ENCODE measurements at places on chromosomes 12 and 14.

- DNase-seq, result no peak
These were observed 1.3 kb upstream of the MYG1 start for GRCh38 chr12:53298164-53298563.

- no peak for DNase-seq
These were observed 9.6 kb downstream of the TBX5 start for GRCh38 chr12:114396153-114396868.

DNA sequence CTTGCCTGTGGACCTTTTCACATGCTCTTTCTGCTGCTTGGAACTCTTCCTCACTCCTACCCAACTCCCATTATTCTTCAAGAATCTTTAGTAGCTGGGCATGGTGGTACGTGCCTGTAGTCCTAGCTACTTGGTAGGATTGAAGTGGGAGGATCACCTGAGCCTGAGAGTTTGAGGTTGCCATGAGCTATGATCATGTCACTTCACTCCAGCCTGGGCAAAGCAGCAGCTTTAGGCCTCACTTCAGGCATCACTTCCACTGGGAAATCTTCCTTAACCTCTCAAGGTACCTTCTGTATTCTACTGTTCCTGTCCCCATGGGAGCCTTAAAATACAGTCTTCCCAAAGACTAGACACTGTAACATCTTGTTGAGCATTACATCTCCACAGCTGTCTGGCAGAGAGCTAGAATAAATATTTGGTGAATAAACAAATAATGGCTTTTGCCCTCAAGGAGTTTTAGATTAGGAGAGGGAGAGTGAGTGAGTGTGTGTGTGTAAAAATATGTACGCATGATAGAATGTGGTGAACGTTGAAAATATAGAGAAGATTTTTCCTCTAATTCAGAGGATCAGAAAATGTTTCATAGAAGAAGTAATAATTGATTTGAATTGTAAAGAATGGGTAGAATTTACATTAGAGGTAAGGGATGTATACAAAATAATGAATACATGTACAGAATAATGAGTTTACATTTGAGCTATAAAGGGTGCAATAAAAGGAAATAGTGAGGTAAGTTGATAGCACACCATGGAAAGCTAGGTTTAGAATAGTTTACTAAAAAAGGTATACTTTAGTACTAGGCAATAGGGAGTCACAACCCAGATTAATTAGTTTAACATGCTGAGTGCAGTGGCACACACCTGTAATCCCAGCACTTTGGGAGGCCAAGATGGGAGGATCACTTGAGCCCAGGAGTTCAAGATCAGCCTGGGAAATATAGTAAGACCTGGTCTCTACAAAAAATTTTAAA, 29.2 kb upstream of the BMAL2 start:
- DNase-seq, result no peak

DNA sequence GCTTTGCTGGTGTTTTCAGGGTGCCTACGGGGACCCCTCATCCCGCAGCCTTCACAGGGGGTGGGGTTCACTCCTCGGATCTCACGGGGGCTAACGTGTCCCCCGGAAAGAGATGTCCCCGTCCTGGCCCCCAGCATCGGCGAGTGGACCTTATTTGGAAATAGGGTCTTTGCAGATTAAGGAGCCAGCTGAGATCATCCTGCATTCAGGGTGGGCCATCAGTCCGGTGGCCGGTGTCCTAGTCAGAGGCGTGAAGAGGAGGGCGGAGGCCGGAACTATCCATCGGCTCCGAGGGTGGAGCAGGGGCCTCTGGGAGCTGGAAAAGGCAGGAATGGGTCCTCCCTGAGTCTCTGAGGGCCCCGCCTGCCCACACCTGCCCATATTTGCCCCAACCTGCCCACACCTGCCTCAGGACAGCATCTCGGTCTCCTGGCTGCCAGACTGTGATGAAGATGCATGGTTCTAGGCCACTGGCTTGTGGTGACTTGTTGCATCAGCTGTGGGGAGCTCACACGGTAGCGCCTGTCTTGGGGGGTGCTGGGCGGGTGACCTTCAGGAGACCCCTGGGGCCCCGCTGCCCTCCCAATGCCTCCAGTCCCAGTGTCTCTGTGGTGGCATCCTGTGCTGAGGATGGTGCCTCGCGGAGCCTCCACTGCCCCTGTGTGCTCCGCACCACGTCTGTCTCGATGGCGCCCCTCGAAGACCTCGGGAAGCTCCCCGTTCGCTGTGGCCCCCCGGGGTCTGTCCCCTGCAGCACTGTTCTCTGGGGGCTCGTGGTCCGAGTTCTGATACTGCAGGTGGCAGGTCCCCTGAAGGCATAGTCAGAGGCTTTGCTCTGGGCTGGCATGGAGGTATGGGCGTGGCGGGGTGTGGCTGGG, 14.7 kb downstream of the NOC4L start:
- no peak for DNase-seq

DNA sequence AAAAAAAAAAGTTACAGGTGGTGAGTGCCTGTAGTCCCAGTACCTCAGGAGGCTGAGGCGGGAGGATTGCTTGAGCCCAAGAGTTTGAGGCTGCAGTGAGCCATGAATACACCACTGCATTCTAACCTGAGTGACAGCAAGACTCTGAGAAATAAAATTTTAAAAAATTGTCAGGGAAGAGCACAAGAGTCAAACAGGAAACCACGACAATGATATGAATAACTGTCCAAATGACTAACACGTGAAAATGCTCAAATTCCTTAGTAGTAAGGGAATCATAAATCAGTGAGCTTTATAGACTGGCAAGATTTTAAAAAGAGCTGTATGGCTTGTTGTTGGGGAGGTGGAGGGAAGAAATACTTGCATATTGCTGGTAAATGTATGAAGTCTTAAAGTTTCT, 12.9 kb upstream of the ASPG start:
- DNase-seq, result no peak

DNA sequence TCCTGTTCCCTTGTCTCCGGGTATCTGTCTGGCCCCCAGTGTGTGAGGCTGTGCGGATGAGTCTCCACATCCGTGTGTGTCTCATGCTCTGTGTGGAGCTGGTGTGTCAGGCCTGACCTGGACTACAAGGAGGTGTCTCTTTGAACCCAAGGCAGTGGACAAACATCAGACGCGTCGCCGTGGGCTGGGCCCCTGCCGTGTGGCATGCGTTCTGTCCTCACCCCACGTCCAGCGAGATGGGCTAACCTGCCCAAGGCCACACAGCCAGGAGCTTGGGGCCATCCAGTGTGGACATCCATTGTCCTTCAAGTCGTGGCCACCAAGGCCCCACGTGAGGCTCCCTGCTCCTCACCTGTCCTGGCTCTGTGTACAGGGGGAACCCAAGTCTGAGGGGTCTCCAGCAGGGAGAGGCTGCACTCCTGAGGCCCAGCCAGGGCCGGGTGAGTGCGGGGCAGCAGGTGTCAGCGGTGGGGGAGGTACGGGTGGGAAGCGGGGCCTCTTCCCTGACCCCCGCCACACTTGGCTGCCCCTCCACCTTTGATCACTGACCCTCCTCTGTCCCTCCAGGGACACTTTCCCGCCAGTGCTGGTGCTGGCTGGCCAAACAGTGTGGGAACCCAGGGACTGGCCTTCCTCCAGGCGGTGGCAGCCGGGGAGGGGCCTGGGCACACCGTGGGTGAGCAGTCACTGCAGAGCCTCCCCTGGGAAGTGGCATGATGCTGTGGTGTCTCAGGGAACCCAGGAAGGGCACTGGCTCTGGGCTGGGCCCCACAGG, 48.5 kb downstream of the CYP46A1 start:
- no peak for DNase-seq

GRCh38 chr12:10031321-10031720, 839 bp downstream of the CLEC9A start:
- no peak for DNase-seq

DNA sequence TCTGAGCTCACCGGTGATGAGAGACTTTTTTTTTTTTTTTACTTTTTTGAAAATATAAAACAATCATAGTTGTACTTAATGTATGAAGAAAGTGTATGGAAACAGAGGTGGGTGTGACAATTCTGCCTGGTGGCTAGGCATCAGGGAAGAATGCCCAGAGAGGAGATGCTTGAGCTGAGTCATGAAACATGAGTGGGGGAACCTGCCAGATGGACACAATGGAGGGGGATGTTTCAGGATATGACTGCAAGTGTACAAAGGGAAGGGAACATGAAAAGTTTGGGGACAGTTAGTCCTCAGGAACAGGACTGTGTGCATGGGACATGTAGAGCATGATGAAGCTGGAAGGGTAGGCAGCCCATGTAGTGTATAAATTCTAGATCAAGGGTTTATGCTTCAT, 274.2 kb upstream of the E2F7 start:
- no peak for DNase-seq

DNA sequence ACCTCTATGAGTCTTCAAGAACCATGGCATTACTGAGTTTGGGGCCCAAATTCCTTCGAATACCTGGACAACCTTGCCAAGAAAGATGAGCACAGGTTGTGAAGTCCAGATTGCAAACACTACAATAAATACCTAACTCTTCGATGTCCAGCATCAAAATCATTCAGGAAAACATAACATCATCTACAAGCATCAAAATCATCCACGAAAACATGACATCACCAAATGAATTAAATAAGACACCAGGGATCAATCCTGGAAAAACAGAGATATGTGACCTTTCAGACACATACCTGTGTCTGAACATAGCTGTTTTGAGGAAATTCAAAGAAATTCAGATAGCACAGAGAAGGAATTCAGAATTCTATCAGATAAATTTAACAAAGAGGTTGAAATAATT, 262.0 kb upstream of the KITLG start:
- DNase-seq, result no peak

- DNase-seq, result no peak
These were observed 13.3 kb downstream of the RTL1 start for GRCh38 chr14:100890061-100890850.

DNA sequence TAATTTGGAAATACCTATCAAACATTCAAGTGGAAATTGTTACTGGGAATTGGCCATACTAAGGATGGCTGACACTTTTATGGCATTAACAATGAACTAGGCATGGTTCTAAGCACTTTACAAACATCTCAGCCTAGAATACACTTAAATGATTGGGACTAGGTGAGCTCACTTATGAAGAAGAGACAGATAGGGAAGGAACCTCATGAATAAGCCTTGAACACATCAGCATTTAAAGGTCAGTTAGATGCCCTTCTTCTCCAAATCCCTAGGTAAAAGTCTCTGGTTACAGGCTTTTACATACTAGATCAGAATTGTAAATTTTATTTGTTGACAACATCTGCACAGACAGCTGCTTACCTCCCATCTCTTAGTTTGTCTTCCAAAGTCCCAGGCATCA, 488.6 kb downstream of the RMST start:
- DNase-seq, result no peak

DNA sequence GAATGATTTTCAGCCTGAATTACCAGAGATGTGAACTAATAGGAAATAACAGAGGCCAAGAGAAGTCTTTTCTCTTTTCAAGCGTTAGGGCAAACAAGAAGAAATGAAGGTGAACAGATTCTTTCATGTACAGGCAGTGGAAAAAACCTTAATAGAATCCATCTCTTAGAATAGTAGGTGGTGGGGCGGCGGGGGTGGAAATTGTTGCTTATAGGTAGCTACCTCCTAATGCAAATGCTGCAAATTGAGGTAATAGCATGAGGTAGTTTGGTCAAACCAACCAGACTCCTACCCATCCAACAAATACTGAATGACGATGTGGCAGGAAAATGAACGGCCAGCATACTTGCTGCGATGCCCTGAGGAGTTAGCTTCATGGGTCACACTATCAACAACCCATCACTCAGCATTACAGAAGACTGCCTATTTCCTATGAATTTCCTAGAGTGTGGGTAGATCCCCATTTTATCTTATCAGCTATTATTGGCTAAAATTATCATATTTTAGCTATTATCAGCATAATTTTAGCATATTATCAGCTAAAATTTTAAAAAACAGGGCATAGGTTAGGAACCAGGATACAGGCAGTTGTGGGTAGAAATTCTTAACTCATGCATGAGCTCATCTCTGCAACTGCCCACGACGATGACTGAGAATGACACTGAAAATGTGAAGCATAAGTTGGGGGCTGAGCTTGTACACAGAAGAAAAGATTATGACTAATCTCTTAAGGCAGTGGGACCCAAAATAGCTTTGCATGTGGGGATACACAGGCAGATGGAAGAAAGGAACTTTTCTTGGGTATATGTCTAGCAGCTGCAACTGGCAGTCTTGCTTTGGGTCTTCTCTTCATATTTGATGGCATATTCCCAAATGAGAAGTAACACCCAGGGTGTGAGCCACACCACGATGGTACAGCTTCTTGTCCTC, 68.7 kb downstream of the NIN start:
- DNase-seq, result peak; percentile 30

DNA sequence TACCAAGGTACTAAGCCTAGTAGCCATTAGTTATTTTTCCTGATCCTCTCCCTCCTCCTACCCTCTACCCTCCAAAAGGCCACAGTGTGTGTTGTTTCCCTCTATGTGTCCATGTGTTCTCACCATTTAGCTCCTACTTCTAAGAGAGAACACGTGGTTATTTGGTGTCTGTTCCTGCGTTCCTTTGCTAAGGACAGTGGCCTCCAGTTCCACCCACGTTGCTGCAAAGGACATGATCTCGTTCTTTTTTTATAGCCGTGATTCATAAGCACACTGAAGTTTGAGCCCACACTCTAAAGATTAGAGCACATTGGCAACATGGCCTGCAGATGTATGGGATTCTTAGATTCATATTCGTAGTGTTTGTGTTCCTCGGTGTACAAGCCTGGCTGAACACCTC, 8.1 kb upstream of the STX2 start:
- DNase-seq, result no peak

DNA sequence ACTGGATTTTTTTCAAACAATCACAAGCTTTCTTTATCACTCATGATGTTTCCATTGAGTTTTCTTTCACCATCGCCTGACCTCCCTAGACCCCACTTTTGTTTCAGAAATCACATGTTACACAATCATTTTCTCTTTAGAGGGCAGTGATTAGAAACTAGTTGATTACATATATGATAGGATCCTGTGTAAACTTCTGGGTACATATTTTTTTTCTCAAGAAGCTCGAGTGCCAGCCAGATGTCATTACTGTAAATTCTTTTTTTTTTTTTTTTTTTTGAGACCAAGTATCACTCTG, 62.4 kb upstream of the PSMA6 start:
- DNase-seq, result no peak

GRCh38 chr12:124391340-124392261, 96.7 kb downstream of the RFLNA start:
- peak; percentile 31 for DNase-seq

DNA sequence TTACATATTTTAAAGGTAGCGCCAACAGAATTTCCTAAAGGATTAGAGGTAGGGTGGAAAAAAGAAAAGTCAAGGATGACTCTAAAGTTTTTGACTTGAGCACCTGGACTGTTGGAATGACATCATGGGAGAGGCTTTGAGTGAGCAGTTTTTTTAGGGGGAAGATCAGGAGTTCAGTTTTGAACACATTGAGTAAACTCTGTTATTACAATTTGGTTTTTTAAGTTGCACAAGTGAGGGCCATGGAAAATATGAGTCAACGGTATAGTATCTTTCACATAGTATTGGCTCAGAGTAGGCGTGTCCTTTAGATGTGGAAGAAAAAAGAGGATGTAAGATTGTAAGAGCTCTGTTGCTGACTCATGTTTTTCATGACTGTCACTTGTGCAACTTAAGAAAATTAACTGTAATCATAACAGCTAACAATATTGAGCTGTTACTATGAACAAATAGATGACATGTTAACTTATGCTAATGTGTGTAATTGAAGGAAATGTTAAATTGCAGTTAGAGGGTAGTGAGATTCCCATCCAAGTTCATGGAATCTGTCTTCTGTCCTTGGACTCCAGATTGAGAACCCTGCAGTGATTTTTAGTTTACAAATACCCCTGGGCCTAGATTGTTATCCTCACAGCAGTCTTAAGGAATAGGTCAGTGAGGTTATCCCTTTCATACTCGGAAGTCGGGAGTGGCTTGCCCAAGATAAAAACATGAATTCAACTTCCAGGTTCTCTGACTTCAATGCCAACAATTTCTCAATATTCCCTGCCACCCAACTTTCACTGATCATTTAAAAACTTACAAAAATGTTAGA, 48.2 kb upstream of the ATP2B1 start:
- DNase-seq, result no peak
